ENCODE measurements at places on chromosomes 4 and X.

DNA sequence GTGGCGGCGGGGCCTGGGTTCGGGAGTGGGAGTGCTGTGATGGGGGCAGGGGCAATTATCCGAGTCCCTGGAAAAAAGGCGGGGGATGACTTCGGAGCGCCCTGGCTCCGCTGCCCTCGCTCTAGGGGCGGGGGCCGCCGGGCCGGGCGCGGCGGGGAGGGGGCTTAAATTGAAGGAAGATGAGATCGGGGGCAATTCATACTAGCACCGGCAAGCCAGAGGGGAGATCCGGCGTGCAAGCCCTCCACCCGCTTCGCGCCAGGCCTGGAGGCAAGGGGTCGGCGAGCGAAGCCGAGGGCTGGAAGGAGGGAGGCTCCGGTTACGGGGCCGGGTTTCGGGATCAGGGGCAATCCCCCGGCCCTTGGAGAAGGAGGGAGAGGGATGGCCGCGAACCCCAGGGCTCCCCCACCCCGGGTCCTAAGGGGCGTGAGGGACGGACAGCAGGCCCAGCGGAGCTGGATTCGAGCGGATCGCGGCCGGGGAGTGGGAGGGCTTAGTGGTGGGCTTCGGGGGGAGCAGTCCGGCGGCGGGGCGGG is 1.2 kb downstream of the BCORL1 start:
- no peak for DNase-seq

DNA sequence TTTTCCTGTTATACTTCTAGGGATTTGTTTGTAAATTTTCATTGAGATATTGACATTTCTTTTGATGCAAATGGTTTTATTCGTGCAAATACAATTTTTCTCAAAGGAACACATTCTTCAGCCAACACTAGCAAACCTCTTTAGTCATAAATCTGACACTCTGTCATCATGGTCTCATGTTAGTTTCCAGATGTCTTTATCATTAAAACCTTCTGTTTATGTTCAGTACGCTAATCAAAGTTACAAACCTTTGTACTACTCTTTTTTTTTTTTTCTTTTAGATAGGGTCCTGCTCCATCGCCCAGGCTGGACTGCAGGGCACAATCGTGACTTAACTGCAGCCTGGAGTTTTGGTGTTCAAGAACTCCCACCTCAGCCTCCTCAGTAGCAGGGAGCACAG is 7.1 kb downstream of the SLC25A31 start:
- no peak for DNase-seq

GRCh38 chr4:54550395-54551171 is 107.2 kb upstream of the KIT start:
- DNase-seq: no peak

DNA sequence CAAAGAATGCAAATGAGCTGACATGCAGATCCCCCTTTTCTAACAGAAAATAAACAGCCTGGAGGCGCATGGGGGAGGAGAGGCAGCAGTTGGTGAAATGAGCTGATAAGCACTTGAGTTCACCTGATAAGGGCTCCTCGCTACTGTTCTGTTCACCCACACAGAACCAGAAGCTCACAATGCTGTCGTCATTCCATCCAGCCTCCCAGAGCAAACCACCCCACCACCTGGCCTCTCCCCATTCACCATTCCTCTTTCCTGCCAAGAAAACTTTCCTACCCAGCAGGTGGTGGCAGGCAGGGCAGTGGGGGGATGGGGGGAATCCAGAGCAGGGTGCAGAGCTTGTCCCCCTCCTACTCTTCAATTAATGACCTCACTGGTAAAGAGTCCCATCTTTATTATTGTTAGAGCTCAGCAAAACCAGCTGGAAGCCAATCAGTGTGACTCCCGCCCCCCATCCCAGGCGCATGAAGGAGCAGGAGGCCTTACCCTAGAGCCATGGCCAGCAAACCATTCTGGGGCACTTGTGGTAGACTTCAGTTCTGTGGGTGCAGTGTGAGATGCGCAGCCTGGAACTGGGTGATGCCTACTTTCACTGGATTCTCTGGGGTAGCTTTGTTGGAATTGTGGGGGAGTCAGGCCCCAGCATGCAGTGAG is 350.3 kb downstream of the ZIC3 start:
- DNase-seq: no peak

- no peak for DNase-seq
Observed at GRCh38 chrX:49878128-49878833, 1.0 kb upstream of the USP27X start.

- DNase-seq: peak; percentile 34
Observed at GRCh38 chr4:47531241-47531953, 46.3 kb downstream of the ATP10D start.

- DNase-seq: no peak
Observed at GRCh38 chr4:140529434-140529833, 5.5 kb downstream of the ELMOD2 start.

DNA sequence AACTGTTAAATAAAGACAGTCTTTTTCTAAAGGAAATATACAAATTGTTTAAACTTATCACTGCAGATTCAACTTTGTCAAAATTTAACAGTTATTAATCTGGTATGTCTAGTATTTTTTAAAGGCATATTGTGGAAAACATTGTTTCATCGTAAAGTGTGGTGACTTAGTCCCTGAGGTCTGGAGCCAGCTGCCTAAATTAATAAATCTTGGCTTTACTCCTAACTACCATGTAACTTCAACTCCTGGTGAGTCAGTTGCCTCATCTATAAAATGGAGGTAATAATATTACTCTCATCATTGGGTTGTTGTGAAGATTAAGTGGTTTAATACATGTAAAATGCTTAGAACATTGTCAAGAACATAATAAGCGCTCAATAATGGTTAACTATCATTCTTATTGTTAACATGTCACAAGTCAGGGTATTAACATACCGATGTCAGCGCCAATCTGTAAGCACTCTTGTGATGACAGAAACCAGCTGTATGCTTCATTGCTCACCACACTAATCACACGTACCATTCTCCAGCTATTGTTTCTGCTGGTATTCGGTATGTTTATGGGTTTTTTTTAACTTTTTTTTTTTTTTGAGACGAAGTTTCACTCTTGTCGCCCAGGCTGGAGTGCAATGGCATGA is 14.1 kb upstream of the SMIM43 start:
- DNase-seq: no peak

DNA sequence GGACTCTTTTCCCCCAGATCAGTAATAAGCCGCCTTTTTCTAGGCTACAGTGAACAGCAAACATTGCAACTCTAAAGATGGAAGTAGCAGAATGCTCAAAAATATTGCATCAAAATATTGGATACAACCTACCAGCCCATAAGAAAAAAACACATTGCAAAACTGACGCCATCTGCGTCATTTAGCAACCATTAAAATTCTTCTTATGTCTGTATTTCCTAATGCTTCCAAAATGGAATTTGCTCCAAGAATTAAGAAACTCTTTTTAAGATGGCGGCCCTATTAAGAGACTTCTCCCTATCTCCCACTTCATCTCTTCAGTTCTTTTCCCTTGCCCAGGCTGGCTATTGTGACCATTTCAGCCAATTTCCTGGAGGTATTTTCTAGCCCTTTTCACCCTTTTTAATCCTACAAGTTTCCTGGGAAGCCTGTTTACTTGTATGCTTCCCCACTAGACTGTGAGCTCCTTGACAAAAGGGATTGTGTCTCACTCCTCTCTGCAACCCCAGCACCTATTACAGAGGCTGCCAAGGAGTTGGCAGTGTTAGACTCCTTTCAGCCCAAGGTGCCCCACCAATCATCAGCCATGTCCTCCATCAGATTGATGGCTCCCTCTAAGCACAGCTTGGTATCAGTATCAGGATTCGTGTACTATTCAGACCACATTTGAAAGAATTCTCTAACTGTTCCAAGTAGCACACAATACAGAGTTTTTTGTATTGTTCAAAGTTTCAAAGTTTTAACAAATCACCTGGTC is 4.4 kb downstream of the GPC3 start:
- no peak for DNase-seq

DNA sequence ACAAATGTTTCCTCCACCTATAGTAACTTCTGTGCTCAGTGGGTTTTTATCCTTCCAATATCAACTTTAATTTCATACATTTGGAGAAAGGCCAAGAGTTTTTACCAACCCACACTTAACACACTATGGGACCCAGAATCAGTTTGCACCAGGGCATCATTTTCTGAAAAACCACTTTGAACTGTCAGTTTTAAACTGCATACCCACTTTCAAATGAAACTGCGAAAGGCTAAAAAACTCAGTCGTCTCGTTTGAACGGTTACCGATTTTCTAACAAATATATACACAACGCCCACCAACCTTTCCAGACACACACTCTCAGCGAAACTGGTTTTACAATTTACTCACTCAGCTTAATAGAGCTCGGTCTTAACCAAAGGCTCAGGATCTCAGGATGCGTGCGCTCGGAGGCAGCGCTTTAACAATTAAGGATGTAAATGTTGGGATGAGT is 376 bp downstream of the ABCG2 start:
- DNase-seq: peak; percentile 20

DNA sequence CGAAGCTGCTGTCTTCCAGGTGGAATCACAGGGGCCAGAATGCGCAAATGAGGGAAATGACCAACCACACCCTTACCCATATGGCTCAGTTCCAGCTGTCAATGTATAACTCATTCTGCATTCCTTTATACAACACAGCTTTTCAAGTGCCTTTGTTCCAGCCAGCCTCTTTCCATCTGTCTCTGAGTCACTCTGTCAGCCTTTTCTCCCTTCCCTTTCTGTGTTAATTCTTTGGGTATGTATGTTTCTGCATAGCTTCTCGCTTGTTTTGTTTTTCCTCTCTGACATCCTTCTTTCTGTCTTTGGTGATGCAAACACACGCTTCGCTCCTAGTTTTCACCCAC is 54.5 kb downstream of the RS1 start:
- DNase-seq: no peak

GRCh38 chr4:169102026-169102425 is 92.0 kb upstream of the CBR4 start:
- no peak for DNase-seq

DNA sequence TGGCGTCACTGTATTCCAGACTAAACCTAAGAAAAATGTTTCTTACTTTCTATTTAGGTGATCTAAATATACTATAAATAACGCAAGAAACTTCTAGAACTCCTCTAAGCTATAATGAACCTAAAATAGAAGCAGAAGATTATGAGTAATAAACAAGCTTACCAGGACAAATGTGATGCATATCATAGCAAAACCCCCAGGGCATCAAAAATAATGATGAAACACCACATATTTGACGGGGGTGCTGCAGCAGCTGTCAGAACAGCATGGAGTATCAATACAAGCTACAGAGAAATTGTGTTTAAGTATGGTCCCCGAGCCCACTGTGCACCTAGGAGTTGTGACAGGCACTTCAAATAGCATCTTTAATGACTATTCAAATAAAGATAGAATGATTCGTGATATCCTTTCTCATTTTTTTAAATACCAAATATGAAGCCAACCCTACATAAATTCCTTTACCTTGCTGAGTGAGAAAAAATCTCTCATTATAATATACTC is 337.3 kb downstream of the CENPC start:
- no peak for DNase-seq

GRCh38 chrX:155031657-155032056 is 5.0 kb downstream of the FUNDC2 start:
- DNase-seq: no peak
